ENCODE measurements at places on chromosomes 1 and 21. TPM values are rescaled to one million over a fixed set of nuclear protein-coding genes. Genes with fewer than 3 reads are reported as not detected.

Gene LYSMD1
- not detected for polyA plus RNA-seq

Gene OR2L2
- polyA plus RNA-seq, result not detected

Gene CYP4A22
- not detected for polyA plus RNA-seq

Gene MATN1
- polyA plus RNA-seq, result 1.0 TPM

DNA sequence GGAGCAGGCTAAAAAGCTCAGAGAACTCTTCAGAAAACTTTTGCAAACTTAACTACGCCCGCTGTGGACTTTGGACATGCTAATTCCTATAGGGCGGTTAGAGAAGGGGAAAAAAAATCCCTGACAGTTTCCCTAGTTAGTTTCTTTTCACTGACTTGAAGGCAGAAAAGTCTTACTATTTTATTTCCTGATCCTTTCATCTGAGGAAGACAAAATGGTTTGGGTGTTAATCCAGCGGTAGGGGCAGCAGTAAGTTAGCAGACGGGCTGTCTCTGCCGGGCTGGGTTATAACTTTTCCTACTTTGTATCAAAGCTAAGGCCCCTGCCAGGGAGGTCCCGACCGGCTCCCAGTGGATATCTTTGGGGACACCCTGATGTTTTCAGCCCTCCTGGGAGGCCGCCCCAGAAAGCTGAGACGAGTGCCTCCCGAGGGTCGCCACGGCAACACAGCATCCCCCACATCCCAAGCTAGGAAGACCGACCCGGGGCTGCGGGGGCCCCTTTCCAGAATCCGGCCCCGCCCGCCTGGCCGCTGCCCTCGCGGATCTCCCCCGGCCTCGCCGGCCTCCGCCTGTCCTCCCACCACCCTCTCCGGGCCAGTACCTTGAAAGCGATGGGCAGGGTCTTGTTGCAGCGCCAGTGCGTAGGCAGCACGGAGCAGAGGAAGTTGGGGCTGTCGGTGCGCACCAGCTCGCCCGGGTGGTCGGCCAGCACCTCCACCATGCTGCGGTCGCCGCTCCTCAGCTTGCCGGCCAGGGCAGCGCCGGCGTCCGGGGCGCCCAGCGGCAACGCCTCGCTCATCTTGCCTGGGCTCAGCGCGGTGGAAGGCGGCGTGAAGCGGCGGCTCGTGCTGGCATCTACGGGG is 162.6 kb downstream of the RUNX1 start:
- DNase-seq, result no peak

GRCh38 chr1:76023669-76024435 is 50.7 kb upstream of the ST6GALNAC3 start:
- no peak for DNase-seq

DNA sequence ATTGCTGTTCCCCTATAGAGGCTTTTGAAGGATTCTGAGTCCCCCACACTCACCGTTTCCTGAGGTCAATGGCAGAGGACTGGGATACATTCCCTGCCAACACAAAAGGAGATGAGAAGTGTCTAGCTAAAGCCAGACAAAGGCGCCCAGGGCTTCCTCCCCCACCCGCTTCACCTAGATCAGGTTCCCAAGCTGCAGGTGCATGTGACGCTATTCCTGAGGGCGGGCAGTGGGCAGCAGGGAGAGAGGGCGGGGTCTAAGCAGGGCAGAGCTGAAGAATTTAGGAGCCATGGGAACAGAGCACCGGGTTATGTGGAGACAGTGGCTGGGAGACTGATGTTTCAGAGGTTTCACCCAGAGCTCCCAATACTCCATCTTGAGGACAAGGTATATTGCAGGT is 6.0 kb upstream of the ARHGEF2 start:
- no peak for DNase-seq

DNA sequence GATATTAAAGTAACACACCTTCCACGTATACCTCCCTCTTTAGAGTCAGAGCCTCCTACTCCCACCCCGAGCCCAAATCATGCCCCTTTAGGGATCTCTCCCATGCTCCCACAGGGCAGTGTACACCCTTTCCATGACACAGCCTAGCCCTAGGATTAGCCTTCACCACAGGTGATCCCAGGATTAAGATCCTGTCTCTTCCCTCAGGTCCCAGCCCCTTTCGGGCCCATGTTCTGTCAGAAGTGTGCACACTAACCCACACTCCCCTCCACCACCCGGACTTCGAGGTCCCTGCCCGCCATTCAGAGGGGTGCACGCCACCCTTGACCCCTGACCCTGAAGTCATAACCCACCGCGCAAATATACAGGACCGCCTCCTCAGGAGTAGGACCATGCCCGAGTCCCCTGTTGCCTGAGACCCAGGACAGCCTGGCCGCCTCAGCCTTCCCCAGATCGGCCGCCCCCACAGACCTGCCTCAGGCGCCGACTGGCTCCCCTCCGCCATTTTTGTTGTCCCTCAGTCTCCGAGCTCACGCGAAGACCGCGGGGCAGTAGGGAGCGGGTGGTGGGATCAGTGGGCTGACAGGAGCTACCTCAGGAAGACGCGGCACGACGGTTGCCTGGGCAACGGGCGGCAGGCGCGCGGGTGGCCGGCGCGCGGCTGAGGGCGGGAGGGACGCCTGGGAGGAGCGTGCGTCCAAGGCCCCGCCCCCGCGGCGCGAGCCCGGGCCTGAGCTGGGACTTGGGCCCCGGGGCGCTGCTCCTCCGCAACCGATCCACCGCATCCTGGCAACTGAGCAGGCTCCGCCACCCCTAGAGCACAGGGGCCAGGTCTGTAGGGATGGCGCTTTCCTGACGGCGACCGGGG is at the start of gene AGBL4:
Gene AGBL4 (minus strand): TSS at position 663 of the 868 bp plus-strand sequence.
- DNase-seq, result peak; percentile 20

- DNase-seq, result no peak
These were observed 323.7 kb upstream of the FAM78B start for GRCh38 chr1:166490437-166490991.

DNA sequence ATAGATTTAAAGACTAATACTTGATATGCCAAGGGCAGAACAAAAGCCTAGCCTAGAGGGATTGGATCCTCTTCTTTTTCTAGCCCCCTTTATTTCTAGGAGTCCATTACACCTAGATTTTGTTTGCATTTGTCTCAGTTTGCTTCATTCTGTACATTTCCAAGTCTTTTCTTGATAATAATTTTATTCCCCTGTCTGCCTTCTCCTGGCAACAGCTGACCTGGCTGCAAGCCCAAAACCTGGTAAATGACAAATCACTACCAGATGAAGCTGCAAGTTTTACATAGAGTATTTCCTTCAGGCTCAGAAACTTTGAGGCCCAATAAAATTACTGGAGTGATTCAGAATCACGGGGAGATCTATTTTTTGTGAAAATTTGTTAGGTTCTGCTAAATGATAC is 36.5 kb upstream of the LHX8 start:
- DNase-seq, result peak; percentile 42

GRCh38 chr1:176950736-176951324 is 213.7 kb downstream of the ASTN1 start:
- DNase-seq, result no peak

DNA sequence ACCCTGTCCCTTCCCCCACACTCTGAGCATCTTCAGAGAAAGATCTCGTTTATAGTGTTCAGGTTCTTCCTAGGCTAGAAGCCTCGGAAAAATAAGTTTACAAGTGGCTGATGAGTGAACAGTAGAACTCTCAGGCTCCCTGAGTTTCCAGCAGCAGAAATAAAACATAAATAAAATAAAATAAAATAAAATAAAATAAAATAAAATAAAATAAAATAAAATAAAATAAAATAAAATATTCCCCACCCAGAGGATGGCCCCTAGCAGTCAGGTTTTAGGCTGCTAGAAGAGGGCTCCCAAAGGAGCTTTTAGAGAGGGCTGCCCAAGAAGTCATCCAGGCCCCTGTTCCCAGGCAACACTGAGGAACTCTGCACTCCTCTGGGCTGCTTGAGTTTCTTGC is 55.1 kb downstream of the KCNC4 start:
- DNase-seq, result no peak

- no peak for DNase-seq
These were observed 383.1 kb upstream of the ESRRG start for GRCh38 chr1:217106231-217106901.

All from muscle of arm (tissue), 14 donors.